Activated CD8-positive, alpha-beta memory T cell treated with anti-CD3 and anti-CD28 coated beads for 1 hour (primary cell): ENCODE measurements at places on chromosomes 4 and X.

DNA sequence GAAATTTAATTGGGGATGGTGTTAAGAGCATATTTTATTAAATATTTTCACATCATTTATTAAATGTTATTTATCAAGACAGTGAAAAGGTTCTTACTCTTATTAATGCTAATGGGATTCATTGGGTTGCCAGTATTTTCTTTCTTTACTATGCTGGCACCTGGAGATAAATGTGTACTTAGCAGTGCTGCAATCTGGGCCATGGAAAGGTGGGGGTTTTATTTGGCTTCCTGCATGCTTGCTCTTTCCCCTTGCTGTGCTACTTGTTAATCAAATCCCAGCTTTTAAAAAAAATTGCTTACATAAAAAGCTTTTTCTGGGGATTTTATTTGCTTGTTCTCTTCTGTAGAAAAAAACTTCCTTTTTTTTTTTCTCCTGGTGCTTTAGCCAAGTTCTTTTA is 48.3 kb downstream of the ZAR1 start:
- DNase-seq: no peak

DNA sequence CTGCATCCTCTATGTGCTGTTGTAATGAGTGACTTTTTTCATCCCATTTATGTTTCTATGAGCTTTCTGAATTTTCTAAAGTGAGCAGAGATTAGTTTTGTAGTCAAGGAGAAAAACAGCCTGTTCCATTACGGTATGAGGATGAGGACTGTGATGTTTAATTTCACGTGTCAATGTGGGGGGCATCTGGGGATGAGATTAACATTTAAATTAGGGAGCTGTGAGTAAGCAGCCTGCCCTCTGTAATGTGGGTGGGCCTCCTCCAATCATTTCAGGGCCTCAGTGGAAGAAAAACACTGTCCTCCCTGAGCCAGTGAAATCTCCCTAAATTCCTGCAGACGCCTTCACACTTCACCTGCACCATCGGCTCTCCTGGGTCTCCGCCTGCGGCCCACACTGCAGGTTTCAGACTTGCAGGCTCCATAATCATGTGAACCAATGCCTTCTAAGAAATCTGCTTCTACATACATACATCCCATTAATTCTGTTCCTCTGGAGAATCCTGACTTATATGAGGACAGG is 121.7 kb downstream of the AFAP1 start:
- DNase-seq: no peak

- DNase-seq: no peak
Observed at GRCh38 chr4:129561886-129562671, 466.1 kb downstream of the C4orf33 start.

GRCh38 chr4:165308606-165309005 is 18.9 kb upstream of the MSMO1 start:
- DNase-seq: no peak

DNA sequence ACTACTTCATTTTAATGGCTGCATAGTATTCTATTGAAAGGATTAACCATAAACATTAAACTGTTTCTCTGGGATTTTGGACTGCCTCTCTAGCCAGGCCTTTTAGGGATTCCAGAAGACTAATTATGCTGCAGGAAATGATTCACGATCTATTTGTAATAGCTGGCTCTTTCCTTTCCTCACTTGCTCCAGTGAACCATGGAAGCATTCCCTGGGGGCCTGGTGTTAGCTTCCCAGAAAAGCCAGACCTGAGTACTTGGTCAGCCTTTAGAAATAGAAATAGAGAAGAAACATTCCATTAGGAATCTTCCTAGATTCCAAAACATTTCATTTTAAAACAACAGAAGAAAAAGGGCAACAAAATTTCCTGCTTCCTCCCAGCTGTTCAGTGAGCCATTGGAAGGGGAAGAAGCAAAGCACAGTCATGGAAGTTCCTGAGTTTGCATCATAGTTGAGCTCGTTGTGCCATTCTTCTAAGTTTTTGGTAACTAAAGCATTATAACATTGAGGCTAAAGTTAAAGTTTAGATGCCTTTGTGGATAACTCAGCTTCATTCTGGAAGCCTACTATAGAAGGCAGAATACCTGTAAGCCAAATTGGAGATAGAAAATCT is 83.5 kb downstream of the NPNT start:
- no peak for DNase-seq

DNA sequence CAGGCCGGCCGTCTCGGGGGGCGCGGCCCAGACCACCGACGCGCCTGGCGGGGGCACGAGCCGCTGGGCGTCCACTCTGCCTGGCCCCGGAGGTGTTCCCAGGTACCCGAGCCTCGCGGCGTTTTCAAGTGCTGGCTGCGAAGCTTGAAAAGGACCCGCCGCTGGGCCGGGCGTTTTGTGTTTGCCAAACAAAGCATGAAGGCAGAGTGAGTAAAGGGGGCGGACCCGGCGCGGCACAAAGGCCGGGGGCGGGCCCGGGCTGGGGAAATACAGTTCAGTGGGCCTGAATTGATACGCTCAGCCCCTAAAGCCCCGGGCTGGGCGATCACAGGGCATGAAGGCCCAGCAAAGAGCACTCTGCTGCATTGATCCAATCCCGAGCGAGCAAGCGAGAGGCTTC is 65.4 kb downstream of the SOX3 start:
- no peak for DNase-seq

GRCh38 chr4:132992686-132993085 is 156.4 kb upstream of the PCDH10 start:
- no peak for DNase-seq

DNA sequence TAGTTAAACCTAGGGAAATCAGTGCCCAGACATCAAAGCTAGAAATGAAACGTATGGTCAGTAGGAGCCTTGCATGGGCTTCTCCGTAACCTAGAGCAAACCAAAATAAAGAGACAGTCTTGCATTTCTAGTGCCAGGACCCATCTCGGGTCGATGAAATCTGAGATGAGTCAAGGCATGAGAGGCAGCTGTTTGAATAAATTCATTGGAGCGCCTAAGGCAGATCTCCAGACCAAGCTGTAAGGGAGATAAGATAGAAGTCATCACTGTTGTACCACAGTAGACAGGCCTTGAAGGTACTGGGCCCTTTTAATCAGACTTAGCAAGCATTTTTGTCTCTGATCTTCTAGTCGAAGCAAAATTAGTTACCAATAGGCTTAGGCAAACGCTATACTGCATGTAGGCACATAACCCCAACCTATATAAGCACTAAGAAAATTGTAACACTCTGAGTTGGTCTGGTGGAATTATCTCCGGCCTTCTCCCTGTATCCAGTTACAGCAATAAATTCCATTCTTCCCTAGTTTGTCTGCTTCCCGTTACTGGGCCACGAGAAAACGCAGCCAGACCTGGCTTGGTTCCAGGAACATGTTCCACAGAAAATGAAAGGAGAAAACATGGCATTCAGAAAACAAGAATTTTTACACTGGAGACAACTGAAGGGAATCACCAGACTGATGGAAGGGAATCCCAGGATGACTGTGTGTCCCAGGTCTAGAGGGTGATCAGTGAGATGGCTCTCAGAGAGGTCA is 21.1 kb upstream of the PAPSS1 start:
- no peak for DNase-seq

- no peak for DNase-seq
Observed at GRCh38 chr4:68905939-68906779, 45.4 kb downstream of the UGT2A3 start.

- no peak for DNase-seq
Observed at GRCh38 chr4:6423575-6423974, 48.8 kb downstream of the PPP2R2C start.

- DNase-seq: peak; percentile 15
Observed at GRCh38 chr4:168480931-168481611, 779 bp upstream of the DDX60L start.

DNA sequence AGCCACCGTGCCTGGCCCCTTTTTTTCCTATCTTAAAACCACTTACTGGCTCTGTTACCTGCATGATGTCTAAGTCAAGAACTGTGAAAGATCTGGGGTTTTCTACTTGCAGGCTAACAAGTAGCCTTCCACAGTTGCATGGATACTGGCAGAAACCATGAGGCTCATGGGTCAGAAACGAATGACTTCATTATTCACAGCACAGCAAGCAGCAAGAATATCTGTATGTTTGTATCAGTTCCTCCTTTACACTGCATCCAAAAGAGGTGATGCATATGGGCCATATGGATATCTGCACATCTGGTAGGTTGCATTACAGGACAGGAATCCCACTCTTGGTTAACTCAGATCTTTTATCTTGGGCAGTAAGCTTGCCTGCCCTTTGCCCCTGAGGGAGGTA is 154.9 kb upstream of the NUDT6 start:
- DNase-seq: no peak

GRCh38 chr4:122930862-122931261 is 8.5 kb upstream of the NUDT6 start:
- DNase-seq: no peak

- DNase-seq: no peak
Observed at GRCh38 chrX:130848763-130849162, 54.2 kb downstream of the ENOX2 start.

DNA sequence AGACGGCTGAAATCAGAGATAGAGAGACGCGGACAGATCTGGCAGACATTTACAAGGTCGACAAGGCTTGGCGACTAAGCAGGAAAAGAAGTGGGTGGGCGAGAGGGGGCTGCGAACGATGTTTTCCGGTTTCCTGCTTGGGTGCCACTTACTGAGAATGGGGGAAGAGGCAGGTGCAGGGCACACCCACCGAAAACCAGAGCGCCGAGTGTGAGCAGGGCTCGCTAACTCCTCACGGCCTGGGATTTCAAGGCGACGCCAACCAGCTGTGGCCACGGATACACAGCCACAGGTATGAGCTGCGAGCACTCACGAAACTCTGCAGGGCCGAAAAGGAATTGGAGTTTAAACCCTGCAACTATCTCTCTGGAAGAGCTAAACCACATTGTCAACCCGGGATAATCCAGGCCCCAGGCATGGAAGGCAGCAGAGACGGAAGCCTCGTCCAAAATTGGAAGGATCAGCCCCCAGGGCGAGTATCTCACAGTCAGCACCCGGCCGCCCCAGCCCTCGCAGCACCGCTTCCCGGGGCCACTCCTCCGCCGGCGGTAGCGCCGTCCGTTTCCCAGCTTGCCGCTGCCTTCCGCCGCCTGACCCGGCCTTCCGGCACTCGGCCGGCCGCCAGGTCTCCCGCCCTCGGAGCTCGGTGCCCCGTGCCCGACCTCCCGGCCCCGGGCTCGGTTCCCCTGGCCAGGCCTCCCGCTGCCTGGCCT is 778 bp downstream of the CASP3 start:
- DNase-seq: peak; percentile 19

- DNase-seq: no peak
Observed at GRCh38 chr4:155582971-155583437, 83.6 kb upstream of the GUCY1A1 start.

DNA sequence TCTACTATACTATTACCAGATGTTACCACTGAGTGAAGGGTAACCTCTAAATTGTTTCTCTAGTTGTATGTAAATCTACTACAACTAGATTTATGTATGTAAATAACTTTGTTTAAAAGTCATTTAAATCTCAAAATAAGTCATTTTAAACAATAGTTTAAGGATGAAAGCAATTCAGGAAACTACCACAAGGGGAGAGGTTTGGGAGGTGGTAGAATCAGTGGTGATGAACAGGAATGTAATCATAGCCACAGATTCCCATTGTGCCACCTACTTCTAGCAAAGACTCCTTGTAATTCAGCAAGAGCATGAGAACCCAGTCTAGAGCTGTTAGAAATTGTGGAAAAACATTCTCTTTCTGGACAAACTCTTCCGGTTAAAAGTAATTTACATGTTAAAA is 234.6 kb downstream of the SLC7A11 start:
- DNase-seq: no peak

DNA sequence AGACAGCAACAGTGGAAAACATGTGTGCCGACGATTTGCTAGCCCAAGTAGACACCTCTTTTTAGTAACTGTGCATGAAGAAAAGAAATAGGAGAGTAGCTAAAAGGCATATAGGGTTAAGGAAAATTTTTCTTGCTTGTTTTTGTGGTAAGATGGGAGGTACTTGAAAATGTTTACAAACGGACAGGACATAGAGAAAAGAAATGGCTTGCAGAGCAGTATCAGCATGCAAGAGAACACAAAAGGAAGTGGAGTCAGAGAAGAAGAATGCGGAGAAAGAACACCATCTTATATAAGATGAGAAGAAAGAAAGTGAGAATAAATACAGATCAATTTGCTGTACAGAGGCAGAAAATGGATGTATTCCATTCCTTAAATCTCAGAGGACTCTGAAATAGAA is 263.7 kb upstream of the ETNPPL start:
- DNase-seq: no peak

GRCh38 chrX:28847423-28847822 is 260.2 kb downstream of the IL1RAPL1 start:
- no peak for DNase-seq

GRCh38 chrX:115268421-115268820 is 21.1 kb upstream of the LUZP4 start:
- no peak for DNase-seq

GRCh38 chr4:11313157-11313943 is 115.3 kb downstream of the HS3ST1 start:
- DNase-seq: no peak

GRCh38 chrX:154443479-154443910 is 446 bp upstream of the FAM50A start:
- no peak for DNase-seq

DNA sequence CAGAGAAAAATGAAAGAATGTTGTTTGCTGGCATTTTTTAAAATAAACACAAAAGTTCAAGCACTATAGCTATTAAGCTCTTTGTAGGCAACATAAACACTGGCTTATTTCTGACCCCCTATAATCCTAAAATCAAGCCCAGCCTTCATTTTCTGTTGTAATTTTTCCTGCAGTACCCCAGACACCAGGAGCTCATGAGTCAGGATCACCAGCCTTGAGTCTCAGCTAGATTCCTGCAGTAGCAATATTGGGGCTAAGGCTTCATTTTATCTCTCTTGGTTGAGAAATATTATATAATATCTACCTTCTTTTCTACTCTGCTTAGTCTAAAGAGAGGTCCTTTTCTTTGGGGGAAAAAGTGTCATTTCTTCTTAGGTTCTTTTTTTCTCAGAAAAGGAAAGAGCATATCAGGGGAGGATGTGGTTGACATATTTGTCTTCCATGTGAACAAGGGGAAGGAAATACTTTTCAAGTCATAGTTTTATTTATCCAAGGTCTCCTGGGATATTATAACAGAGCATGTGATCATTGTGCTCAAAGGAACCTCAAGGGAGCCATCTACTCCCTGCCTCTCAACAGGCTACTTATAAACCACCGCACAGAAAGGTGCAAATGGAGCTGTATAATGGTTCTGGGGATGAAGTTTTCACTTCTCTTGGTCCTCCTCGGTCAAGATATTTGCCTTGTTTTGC is 678.3 kb upstream of the NR3C2 start:
- DNase-seq: no peak

- no peak for DNase-seq
Observed at GRCh38 chrX:136710325-136710951, 62.5 kb downstream of the CD40LG start.
